Stomach (tissue), 19 donors: ENCODE measurements at places on chromosomes 6 and 20. TPM values are rescaled to one million over a fixed set of nuclear protein-coding genes. Genes with fewer than 3 reads are reported as not detected.

- peak; percentile 71 for DNase-seq
- H3K27ac ChIP-seq: no peak overlapping the region
- no peak overlapping the region for H3K4me3 ChIP-seq
- no peaks in the 10 kb centered on the region for H3K27me3 ChIP-seq
Observed at GRCh38 chr6:98927534-98927933, 20.2 kb downstream of the FBXL4 start.

- H3K27ac ChIP-seq: peak overlapping the region; percentile 21
- no peaks in the 10 kb centered on the region for H3K36me3 ChIP-seq
- no peaks in the 10 kb centered on the region for H3K27me3 ChIP-seq
- DNase-seq: no peak
Observed at GRCh38 chr6:26478985-26479278, 21.2 kb upstream of the BTN1A1 start.

- H3K27ac ChIP-seq: no peak overlapping the region
- no peak for DNase-seq
- H3K36me3 ChIP-seq: no peaks in the 10 kb centered on the region
Observed at GRCh38 chr6:117989086-117989485, 82.0 kb downstream of the SLC35F1 start.

Gene C20orf141
- polyA plus RNA-seq: not detected

Gene DNMT3B
- 0.31 TPM for polyA plus RNA-seq

Gene FERMT1
- polyA plus RNA-seq: 7.6 TPM
